Left hindlimb (tissue), 1 donor: ENCODE measurements at places on chromosomes 4 and X.

DNA sequence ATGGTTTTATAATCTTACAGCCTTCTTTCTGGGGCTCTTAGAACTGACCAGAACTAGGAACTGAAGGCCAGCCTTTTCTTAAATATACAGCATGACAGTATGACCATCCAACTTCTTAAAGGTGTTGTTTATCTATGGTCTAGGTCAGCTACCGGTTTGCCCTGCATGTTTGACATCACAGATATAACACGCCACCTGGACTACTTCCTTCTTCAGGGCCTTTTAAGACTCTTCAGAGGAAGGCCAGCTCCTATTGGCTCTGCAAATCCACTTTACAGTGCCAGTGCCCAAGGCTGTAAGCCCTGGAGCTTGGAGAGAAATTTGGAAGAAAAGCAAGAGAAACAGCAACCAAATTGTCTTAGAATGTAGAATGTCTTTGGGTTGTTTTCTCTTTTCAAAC, 185.5 kb downstream of the MGST2 start:
- DNase-seq: no peak

GRCh38 chr4:98540803-98541202, 117.6 kb downstream of the TSPAN5 start:
- no peak for DNase-seq

DNA sequence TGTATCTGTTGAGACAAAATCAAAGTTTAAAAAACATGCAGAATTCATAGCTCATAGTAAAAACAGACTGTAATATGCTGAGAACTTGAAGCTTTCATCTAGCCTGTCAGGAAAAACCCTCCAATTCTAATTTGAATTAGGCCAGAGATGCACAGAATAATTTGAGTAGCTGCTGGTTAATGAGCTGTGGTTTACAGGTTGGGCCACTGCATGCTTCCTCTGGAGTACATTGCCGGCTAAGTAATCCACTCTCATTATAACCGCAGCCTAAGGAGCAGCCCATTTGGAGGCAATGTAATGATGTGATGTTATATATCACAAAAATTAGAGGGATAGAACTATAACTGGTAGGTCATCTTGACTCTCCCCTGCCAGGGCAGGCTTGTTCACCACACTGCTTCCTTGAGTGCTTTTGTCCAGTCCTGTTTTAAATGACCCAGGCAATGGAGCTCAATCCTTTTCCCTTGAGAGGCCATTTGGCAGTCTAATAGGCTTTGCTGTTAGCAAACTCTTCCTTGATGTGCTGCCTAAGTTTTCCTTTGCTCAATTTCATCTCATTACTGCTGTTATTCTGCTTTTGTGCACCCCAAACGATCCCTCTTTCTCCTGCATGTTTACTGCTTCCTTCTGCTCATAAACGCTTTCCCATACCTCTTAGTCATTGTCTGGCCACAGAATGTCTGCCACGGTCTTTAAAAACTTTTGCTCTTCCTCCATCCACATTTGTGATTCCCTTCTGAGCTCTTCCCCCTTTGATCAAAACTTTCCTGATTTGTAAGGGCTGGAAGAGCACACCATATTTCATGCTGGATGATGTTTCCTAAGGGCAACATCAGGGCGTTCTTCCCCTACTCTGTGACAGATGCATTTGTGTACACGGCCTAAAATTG, 230.9 kb downstream of the C4orf33 start:
- DNase-seq: no peak

- DNase-seq: no peak
Measured at GRCh38 chr4:139295942-139296299, 5.4 kb upstream of the NAA15 start.

GRCh38 chr4:154067786-154068185, 278.9 kb upstream of the SFRP2 start:
- no peak for DNase-seq

GRCh38 chrX:11641349-11642065, 24.2 kb downstream of the ARHGAP6 start:
- no peak for DNase-seq

DNA sequence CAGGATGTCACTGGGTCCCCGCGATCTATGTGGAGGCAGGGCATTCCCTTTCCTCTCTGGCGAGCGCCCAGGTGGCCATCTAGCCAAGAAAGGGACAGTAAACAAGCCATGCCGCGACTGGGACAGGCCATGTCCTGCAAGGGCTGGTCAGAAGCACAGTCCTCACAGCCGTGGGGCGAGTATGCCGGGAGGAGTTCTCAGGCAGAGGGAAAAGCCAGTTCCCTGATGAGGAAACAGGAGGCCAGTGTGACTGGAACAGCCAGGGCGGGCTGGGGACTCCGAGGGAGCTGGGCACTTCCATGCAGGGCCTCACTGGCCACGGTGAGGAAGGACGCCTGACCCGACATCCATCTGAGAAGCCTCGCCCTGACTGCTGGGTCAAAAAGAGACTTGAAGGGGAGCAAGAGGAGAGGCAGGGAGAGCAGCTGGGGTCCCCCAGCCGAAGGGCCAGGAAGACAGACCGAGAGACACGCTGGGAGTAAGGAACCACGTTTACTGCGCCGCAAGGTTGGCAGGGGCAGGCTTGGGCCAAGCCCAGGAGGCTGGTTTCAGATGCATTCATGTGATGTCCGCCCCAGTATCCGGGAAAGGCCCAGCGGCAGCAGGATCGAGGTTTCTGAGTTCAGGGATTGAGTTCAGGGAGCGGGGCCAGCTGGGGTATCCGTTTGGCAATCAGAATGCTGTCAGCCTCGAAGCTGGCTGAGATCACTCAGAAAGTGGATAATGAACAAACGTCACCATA, 15.0 kb downstream of the CFAP99 start:
- DNase-seq: no peak

GRCh38 chr4:56184214-56184613, 203.1 kb downstream of the AASDH start:
- no peak for DNase-seq

DNA sequence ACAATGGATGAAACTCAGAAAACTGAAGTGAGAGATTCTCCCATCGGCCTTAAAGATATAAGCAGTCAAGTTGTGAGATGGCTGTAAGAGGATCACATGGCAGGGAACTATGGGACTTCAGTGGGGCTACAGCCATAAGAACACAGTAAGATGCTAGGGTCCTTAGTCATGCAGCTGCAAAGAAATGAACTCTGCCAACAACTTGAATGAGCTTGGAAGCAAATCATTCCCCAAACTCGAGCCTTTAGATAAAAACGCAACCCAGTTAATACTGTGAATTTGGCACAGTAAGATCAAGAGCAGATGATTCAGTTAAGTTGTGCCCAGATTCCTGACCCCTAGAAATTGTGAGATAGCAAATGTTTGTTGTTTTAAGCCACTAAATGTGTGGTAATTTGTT, 117.3 kb downstream of the FAM13A start:
- no peak for DNase-seq

GRCh38 chr4:89549907-89550306, 242.3 kb upstream of the GPRIN3 start:
- no peak for DNase-seq

DNA sequence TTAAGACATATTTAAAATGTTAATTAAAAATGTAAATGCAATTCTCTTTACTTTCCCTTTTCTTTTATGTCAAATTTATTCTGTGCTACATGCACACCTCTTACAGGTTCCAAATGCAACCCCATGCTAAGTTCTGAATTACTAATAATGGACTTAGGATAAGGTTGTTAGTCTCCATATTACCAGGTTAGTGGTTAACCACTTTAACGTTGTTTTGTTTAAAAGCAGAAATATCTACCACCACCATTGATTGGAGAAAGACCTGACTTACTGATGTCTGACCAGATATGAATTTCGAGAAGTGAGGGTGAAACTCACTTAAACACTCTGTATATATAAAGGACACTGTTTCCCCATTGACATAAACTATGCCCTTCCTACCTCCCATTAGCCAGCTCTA, 6.9 kb upstream of the TRPC3 start:
- no peak for DNase-seq

DNA sequence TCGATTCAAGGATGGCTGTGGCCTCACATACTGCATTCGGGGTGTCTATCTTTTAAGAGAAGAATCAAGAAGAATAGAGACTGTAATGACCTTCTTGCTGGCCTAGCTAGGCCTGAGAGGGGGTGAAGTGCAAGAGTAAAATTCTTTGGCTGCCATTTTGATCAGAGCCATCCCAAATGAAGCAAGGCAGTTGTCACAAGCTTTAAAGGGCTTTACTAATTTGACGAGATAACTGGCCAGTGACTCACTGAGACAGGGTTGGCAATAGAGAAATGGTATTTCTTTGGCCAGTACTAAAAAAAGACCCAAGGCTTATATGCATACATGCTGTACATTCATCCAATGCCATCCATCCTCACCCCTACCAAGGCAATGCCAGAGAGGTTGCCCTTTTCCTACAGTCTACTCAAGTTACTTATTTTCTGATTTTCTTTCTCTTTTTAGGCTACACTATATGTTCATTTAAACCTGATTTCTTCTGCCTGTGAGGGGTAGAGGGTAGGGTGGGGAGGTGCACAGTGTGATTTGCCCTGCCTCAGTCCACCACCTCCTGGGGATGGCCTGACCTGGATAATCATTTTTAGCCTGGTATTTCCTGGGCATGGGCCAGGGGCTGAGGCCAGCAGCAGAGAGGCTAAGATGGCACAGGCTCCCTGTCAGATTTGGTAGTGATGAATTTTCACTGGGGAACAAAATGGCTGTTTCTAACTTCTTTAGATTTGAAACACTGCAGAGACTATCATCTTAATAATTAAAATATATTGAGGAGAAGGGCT, 32.2 kb downstream of the ATG4A start:
- no peak for DNase-seq

DNA sequence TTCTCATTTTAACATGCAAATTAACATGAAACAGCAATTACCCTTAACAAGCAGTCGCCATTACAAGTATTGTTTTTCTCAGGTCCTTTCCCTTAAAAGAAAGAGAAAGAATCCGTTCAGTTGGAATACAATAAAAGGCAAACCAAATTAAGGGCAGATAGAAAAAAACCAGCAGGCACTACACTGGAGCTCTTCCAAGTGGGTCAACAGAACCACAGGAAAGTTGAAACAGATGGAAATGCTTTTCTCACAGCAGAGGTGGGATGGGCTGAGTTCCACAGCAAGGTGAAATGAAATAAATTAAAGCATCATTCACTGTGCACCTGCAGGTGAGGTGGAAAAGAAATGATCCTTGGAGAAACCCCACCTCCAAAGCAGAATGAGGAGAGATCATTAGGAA, 102.6 kb downstream of the APBB2 start:
- no peak for DNase-seq

DNA sequence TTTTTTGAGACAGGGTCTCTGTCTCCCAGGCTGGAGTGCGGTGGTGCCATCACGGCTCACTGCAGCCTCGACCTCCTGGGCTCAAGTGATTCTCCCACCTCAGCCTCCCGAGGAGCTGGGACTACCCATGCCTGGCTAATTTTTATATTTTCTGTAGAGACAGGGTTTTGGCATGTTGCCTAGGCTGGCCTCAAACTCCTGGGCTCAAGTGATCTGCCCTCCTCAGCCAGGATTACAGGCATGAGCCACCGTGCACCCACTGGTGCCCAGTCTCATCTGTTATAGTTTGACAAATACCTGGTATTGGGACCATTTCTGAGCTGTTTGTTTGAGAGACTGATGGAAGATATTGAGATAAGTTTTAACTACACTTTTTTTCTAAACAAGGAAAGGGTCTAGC, 57.5 kb upstream of the SMIM10 start:
- no peak for DNase-seq

- no peak for DNase-seq
Measured at GRCh38 chr4:127410201-127410600, 222.6 kb upstream of the INTU start.

GRCh38 chr4:71550220-71551165, 211.7 kb downstream of the SLC4A4 start:
- DNase-seq: no peak

DNA sequence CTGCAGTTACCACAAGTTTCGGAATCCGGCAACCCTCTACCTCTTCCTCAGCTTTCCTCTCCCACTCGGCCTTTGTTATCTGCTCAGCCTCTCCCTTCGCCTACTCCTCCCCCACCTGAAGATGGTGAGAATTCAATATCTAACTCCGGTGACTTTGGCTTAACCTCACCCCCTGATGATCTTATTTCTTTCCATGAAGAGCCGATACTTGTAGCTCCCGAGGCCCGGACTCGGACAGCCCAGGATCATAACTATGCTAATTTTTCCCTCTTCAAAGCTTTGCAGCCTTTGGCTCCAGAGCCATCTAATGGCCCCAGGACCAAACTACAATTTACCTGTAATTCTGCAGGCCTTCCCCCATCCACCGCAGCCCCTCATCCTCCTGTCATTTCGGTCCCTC, 32.0 kb upstream of the MGST2 start:
- DNase-seq: peak; percentile 39

DNA sequence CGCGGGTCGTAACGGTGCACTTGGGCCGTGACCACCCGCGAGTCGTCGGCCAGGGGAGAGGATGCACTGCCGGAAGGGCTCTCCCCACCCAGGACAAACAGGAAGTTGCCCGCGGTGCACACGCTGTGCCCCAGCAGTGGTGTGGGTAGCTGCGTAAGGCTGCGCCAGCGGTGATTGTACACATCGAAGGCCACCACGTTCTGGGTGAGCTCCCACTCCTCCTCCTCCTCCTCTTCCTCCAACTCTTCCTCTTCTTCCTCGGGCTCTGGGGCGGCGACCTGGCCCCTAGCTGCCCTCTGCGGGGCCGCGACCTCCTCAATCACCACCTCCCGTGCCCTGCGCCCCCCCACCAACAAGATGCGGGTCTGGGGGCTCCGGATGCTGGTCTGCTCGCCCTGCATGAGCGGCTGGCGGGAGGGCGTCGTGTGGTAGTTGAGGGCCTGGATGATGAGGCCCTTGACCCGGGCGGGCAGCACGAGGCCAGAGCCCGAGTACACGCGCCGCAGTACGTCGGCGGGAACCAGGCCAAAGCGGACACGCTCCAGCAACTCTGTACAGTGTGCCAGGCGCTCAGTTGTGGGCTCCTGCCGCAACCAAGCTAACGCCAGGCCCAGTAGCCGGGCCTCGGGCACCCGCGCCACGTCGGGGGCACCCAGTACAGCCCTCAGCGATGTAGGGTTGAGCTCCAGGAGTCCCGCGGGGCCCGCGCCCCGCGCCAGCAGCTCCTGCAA, 1.4 kb downstream of the KLHL34 start:
- no peak for DNase-seq

DNA sequence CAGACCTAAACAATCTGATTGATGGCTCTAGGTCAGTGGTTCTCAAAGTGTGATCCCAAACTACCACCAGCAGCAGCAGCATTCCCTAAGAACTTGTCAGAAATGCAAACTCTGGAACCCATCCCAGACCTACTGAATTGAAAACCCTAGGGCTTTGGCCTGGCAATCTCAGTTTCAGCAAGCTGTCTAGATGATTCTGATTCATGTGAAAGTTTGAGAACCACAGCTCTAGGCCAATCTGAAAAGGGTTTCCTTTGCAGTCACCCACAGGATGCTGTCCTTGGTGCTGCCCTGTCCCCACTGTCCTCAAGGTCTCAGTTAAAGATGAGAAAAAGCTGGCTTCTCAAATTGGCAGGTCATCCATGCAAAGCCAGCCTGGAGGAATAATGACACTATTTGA, 34.8 kb downstream of the SMPX start:
- no peak for DNase-seq

GRCh38 chrX:15315509-15315908, at the start of gene ASB11:
Gene ASB11 (minus strand): TSS chrX:15315640. CDS start chrX:15315605, 35 bp downstream.
- DNase-seq: no peak

- DNase-seq: no peak
Measured at GRCh38 chrX:21586001-21586400, 72.1 kb downstream of the KLHL34 start.

GRCh38 chr4:111937368-111937767, 207.9 kb upstream of the FAM241A start:
- DNase-seq: no peak

- no peak for DNase-seq
Measured at GRCh38 chr4:7801001-7801400, 138.7 kb downstream of the AFAP1 start.

GRCh38 chr4:16205298-16206164, 20.7 kb downstream of the TAPT1 start:
- DNase-seq: no peak
